ENCODE measurements at places on chromosomes 7 and 10.
A peak's percentile ranks its signal among the peaks of the same experiment; 100 is the strongest.

DNA sequence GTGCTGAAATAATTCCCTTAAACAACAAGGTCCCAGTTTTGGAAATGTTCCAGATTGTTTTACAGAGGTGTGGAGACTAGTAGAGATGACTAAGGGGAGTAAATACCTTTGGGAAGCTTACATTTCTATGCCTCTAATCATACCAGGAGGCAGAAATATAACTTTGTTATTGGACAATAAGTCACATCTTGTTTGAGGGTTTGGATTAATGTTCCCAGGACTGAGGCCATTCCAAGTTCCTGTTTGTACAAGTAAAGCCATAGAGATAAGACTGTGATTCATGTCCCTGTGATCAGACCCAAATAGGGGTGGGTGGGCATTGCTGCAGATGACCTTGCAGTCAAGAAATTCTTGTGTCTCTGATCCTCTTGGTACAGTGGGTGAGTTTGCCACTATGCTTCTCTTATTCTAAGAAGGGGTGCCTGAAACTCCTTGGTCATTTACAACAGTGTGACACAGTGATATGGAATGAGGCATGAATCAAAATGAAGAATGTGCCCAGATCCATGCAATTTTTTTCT, 508.3 kb downstream of the SORCS3 start:
- no peak for DNase-seq

GRCh38 chr7:159030490-159031134, 114.1 kb downstream of the VIPR2 start:
- DNase-seq = peak; percentile 70

DNA sequence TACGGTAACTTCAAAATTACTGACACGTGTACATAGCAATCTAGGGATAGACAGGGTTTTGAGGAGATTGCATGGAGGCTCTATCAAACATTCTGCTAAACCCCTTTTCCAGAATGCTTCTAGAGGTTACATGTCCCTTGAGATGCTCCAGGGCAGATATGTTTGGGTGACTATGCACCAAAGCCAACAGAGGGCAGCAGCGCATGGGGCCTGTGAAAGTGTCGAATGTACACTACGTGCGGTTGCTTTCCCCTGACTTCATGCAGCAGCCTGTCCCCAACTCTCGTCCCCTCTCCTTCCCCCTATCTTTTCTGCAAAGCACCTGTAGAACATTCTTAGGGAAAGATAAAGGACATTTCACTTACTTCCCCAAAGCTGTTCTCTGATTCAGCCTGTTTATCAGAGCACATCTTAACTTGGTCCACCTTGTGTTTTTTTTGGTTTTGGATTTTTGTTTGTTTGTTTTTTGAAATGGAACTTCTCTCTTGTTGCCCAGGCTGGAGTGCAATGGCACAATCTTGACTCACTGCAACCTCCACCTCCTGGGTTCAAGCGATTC, 90.2 kb downstream of the UBE3C start:
- peak; percentile 29 for DNase-seq

DNA sequence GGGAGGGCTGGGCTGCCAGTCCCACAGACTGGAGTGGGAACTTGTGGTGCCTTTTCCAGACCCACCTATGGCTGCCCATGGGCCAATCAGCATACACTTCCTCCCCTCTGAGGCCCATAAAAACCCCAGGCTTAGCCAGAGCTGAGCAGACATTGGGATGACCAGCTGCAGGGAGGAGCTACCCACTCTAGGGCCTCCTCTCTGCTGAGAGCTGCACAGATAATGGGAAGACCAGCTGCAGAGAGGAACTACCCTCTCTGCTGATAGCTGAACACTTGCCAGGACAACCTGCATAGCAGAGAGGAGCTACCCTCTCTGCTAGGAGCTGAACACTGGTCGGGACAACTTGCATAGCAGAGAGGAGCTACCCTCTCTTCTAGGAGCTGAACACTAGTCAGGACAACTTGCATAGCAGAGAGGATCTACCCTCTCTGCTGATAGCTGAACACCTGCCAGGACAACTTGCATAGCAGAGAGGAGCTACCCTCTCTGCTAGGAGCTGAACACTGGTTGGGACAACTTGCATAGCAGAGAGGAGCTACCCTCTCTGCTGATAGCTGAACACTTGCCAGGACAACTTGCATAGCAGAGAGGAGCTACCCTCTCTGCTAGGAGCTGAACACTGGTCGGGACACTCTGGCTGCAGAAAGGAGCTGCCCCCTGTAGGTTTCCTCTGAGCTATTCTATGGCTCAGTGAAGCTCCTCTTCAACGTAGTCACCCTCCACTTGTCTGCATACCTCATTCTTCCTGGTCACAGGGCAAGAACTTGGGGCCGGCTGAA, 88.3 kb upstream of the CACUL1 start:
- no peak for DNase-seq

DNA sequence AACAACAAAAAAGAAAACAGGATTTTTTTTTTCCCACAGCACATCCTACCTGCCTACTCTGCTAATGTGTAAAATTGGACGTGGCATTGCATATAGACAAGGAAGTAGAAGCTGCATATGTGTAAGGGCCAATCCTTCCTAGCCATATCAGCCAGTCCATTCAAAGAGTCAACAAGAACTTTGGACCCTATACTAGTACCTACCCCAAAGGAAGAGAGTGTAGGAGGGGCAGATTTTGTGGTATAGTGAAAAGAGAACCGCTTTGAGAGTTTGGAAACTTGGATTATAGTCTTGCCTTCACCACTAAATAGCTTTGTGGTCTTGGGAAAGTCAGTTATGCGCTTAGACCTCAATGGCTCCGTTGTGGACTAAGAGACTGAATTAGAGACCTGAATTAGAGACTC, 12.1 kb upstream of the MCU start:
- no peak for DNase-seq

DNA sequence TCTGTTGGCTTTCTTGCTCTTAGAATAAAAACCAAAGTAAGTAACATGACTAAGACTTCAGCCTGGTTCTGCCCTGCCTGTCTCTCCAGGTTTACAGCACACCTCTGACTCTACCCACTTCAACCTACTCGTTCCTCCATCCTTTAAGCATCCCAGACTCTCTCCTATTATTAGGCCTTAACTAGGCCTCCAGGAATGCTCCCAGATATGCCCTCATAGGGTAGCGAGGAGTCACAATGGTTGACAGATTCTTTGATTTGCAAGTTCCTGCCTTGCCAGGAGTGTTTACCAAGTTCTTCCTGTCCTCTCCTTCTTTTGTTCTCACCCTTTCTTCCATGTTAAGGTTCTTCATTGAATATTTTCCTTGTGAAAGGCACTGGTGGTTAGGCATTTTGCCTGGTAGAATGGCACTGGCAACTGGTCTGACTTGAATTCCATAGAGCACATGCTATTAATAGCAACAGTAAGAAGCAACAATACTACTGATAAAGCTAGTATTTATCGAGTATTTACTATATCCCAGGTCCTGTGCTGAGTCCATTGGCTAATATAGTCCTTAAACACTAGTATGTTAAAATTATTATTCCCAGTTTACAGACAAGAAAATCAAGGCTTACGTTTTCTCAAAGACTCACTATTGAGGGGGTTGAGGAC, 327.9 kb upstream of the PRKCQ start:
- no peak for DNase-seq

DNA sequence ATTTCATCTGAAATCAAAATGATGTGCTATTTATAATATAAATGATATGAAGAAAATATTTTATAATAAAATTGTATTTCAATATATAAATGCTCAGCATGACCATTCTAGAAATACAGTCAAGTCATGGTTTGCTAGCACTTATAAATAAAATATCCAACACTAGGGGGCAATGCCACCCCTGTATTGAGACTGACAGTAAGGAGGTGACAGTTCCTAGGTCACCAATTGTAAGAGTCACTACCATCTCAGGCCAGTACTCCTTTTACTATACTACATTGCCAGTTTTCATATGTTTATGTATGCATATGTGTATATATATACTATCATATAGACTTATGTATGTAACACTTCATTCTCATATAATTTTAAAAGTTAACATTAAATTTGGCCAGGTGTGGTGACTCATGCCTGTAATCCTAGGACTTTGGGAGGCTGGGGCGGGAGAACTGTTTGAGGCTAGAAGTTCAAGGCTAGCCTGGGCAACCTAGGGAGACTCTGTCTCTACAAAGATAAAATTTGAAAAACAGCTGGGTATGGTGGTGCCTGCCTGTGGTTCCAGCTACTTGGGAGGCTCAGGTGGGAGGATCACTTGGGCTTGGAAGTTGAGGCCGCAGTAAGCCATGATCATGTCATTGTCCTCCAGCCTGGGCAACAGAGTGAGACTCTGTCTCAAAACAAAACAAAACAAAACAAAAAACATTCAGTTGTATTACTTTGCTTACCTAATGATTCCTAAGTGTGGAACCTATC, 2.4 kb upstream of the CNOT4 start:
- DNase-seq = peak; percentile 43

DNA sequence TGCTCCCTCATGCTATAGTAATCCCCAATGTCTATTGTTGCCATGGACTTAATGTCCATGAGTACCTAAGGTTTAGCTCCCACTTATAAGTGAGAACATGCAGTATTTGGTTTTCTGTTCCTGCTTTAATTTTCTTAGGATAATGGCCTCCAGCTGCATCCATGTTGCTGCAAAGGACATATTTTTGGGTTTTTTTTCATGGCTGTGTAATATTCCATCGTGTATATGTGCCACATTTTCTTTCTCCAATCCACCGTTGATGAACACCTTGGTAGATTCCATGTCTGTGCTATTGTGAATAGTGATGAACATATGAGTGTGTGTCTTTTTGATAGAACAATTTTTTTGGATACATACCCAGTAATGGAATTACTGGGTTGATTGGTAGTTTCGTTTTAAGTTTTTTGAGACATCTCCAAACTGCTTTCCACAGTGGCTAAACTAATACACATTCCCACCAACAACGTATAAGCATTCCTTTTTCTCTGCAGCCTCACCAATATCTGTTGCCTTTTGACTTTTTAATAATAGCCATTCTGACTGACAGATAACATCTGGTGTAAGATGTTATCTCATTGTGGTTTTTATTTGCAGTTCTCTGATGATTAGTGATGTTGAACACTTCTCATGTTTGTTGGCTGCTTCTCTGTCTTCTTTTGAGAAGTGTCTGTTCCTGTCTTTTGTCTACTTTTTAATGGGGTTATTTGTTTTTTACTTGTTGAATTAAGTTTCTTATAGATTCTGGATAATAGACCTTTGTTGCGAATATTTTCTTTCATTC, 68.8 kb upstream of the IFRD1 start:
- DNase-seq = no peak

GRCh38 chr7:70387217-70387616, 744.7 kb upstream of the GALNT17 start:
- no peak for DNase-seq

DNA sequence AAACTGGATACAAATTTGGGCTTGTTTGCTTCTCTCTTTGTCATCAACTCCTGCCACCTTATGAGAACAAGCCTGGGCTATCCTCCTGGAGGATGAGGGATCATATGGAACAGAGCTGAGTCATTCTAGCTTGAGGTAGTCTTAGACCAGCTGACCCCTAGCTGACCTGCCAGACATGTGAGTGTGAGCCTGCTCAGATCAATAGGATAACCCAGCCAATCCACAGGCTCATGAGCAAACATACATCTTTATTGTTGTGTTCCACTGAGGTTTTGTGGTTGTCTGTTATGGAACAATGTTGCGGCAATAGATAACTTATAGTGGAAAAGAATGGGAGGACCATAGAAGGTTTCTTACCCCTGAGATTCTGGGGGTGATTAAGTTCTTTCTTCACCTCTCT, 54.5 kb upstream of the FAM180A start:
- no peak for DNase-seq

- no peak for DNase-seq
These were observed 227.2 kb upstream of the KLF14 start for GRCh38 chr7:130961128-130961601.

DNA sequence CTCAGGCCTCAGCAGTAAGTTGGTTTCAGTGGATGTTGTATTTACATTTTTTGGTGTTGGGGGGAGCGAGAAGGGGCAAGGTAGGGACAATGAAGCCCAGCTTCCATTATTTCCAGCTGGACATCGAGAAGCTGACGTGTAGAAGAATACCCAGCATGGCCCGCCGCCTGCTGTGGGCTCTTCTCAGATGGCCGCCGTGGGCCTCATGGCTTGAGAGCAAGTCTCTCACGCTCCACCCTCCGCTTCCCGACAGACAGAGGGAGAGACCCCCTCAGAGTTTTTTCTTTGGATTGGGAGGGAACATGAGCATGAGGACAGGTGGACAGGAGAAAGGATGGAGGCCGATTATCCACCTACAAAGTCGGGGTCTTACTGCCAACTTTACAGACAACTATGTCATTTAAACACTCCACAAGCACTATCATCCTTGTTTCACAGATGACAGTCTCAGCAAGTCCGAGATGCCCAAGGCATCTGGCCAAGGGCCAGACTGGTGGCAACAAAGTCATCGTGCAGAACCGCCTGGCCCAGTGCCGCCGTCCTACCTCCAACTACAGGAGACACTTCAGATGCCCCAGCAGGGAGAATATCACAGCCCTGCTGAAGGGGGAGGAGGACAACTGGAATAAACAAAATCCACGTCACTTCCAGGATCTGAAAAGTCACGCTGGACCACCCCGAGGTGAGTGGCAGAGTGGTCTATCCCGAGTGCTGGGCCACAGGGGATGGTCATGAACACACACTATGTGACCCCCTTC, 195.9 kb downstream of the DIP2C start:
- no peak for DNase-seq
